Stimulated activated CD8-positive, alpha-beta memory T cell treated with anti-CD3 and anti-CD28 coated beads, Interleukin-4, amount 100 ng/mL, for 1 hour (primary cell): ENCODE measurements at places on chromosomes 12 and 14.

GRCh38 chr12:8906266-8907180 lies 7.8 kb upstream of the PHC1 start:
- no peak for DNase-seq

DNA sequence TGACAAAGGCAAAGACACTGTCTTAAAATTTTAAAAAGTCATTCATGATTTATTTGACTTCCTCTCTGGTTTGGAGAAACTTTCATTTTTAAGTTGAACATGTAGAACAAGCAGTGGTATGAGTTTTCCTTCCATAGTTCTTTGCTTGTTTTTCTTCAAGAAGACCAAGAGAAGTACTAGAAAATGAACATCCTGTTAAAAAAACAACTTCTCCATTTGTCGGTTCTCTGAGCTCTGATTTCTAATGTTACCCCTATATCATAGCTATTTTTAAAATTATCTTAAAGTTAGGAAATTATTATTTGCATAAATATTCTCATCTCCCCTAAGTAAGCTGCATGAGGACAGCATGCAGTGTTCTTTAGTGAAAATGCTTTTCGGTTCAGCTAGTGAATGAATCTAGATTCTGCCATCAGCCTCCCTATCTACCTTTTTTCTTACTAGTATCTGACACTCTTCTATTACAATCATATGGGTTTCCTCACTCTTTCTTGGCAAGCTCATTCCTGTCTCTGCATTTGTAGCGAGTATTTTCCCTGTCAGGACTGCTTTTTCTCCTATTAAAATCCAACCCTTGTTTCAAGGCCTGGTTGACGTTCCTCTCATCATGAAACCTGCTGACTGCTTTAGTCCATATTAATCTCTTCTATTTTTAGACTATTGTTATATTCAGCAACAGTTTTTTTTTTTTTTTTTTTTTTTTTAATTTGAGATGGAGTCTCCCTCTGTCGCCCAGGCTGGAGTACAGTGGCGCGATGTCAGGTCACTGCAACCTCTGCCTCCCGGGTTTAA lies 15.8 kb downstream of the DIP2B start:
- no peak for DNase-seq

- no peak for DNase-seq
Measured at GRCh38 chr14:74038020-74038859, 19.1 kb downstream of the BBOF1 start.

GRCh38 chr12:54018468-54018984 lies 9.7 kb upstream of the HOXC6 start:
- DNase-seq: no peak

- no peak for DNase-seq
Measured at GRCh38 chr14:62103464-62103863, 341.2 kb downstream of the SNAPC1 start.

DNA sequence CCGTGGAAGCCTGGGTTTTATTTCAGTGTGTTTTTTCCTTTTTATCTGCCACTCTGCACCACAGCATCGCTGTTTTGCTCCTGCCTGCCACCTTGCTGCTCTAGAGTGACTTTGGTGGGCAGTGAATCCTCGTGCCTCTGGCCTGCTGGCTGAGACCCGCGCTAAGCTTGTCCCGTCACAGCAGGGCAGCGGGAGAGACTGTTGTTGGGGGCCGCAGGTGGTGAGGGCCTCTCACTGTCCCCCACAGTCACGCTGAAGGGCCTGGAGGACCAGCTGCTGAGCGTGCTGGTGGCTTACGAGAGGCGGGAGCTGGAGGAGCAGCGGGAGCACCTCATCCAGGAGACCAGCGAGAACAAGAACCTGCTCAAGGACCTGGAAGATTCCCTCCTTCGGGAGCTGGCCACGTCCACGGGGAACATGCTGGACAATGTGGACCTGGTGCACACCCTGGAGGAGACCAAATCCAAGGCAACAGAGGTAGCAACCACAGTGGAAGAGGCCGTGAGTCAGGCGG lies 55.2 kb downstream of the CCDC92 start:
- no peak for DNase-seq

DNA sequence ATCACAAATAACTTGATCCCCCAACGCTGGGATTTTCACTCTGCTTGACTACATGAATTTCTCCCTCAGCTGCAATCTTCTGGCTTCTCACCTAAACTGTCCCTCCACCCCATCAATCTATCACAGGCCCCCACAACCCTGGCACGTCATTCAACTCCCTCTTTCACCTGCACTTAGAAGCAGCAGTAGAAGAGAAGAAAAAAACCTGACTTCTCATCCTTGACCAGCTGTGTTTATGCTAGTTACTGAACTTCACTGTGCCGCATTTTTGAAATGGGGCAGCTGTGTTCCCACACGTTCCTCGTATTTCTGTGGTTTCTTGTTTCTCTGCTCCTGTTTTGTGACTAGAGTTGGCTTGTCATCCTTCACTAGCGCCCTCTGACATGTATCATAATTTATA lies 35.0 kb downstream of the ITPR2 start:
- no peak for DNase-seq

GRCh38 chr12:6145564-6145963 lies 21.1 kb upstream of the VWF start:
- DNase-seq: no peak

- no peak for DNase-seq
Measured at GRCh38 chr12:110965574-110965973, 45.2 kb upstream of the MYL2 start.

DNA sequence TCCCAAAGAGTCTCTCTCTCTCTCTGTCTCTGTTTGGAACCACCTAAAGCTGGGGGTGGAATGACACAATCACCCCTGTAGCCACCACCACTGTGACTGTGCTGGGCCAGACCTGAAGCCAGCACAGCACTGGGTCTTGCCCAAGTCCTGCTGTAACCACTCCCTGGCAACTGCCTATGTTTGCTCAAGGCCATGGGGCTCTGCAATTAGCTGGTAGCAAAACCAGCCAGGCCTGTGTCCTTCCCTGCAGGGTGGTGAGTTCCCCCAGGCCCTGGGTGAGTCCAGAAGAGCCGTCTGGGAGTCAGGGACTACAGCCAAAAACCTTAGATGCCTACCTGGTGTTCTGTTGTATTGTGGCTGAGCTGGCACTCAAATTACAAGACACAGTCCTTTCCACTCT lies 50.8 kb downstream of the DGLUCY start:
- DNase-seq: no peak

- DNase-seq: no peak
Measured at GRCh38 chr12:97681612-97682504, 219.3 kb downstream of the RMST start.

DNA sequence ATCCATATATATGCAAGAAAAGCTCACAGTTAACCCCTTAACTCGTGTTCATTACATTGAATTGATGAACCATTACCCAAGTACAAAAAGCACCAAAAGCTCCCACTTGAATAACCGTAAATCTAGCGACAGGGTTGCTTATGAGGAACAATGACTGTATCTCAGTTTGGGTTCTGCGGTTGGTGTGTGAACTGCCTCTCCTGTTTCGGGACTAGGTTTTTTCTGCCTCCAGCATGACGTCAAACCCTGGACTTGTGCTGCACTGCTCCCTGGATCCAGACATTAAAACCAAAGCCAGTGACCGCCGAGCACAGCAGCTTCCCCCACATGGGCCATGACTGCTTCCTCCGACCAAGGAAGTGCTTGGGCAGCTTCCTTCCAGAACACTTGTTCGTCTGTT lies 77.7 kb downstream of the SETD3 start:
- DNase-seq: no peak

- no peak for DNase-seq
Measured at GRCh38 chr14:93712079-93712837, 76.0 kb downstream of the PRIMA1 start.

DNA sequence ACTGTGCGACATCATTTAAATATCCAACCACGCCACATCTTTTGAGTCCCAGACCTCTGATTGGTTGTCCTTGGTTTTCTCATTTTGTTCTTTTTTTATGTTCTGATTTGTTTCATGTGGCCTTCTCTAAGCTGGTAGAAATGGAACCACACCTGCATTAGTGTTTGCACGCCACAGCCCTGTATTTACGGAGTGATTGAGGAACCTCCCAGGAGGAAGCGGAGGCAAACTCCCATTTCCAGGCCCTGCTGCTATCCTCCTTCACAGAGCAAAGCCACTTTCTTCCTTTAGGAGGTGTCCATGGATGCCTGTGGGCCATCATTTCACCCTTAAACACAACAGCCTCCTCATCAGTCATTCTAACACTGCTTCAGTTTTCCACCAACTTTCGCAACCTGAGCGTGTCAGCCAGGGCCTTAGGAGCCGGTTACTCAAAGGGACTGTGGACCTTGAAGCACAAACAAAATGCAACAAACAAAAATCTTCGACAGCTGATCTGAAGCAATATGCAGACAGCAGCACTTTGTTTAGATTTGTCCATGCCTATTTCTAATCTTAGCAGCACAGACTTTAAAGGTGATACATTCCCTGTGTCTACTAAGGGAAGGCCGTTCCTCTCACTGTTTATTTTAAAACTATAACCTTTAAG lies 1258.1 kb upstream of the TMEM132C start:
- DNase-seq: no peak

DNA sequence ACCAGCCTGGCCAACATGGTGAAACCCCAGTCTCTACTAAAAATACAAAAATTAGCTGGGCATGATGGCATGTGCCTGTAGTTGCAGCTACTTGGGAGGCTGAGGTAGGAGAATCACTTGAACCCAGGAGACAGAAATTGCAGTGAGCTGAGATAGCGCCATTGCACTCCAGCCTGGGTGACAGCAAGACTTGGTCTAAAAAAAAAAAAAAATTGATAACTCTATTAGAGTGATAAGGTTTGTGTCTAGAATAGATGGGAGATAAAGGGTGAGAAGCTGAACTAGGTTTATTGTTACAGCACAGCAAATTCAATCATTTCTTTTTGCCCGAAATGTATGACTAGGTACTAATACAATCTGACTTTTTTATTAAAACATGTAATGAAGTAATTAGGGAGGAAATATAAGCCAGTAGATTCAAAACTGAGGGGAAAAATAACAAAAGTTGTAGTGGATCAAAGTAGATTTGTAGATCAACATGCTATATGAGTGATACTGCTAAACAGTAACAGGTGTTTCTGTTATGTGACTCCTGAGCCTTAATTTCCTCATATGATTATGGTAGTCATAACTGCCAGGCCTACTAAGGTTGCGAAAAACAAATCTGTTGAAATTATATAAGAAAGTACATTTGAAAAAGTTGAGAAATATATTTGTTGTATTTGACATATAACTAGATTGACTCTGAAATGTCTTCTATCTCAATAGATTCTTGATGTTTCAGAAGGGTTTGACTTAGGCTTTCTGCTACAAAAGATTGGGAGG lies 83.6 kb downstream of the WNK1 start:
- DNase-seq: no peak

DNA sequence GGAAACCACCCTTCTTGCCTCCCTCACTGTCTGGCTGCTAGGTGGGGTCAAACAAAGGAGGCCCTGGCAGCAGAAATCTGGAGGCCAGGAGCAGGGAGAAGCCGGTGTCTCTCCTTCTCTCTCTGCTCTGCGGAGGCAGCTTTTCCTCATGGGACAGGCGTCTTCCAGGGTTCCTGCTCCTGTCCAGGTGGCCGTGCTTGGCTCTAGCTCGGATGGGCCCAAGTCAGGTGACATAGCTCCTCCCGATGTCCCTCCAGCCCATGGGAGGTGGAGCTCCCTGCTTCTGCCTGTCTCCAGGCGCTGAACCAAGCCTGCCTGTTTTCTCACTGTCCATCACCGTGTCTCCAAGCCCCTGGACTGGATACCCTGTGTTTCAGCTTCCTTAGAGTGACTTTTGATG lies 30.5 kb upstream of the FZD10 start:
- DNase-seq: no peak

- DNase-seq: no peak
Measured at GRCh38 chr12:43332977-43333640, 218.9 kb downstream of the ADAMTS20 start.

DNA sequence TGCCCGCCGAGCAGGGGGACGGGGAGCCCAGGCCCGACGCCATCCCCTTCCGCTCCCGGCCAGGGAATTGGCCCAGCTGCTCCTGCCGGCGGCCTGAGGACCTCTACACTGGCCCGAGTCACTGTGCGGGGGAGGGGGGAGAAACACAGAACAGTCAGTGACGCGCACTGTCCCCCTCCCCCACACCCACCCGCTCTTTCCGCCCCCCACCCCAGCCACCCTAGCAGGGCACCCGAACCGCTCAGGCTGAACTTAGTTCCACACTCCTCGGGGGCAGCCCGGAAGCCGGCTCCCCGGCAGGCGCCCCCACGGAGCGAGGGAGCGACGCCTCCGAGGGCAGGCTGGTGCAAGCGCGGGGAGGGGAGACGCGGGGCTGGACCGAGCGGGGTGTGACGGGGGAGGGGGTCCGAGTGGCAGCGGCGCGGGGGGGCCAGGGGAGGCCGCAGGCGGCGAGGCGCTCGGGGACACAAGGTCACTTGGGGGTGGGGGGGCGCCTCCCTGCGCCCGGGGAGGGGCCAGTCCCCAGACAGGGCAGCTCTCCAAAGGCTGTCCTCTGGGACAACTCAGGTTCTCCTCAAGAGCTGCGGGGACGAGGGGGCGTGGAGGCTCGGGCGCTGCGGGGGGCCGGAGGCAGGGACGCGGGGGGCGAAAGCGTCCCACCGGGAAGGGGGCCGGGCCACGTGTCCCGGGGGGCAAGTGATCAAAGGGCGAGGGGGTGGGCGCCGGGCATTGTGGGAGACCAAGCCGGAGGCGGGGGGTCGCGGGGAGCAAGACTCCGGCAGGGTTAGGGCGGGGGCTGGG lies 648 bp downstream of the CHD4 start:
- DNase-seq: peak; percentile 43
